NCI-H1436 treated with DMSO at 0.1 percent for 48 hours (cell line): ENCODE measurements at places on chromosomes 12 and 14.

DNA sequence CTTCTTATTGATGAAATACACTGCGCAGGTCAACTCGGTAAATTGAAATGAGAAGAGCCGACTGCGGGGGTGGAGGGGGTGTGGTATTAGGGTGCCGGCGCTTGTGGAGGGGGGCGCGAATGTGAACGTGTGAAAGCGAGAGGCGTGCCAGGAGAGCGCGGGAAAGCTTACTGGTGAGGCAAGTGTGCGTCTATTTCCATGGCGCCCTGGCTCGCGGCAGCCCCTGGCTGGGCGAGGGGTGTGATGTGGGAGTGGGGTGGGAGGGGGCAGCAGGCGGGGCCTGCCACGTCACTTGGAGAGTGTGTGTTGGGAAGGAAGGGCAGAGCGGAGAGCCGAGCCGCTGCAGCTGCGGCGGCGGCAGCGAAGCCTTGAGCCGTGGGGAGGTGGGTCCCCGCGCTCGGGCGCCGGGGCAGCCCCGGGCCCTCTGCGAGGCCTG, 88.8 kb downstream of the GALNT8 start:
- DNase-seq = no peak

- DNase-seq = no peak
Measured at GRCh38 chr14:36505892-36506731, 13.9 kb downstream of the NKX2-1 start.

- no peak for DNase-seq
Measured at GRCh38 chr14:67232621-67233020, 8.6 kb upstream of the PALS1 start.

DNA sequence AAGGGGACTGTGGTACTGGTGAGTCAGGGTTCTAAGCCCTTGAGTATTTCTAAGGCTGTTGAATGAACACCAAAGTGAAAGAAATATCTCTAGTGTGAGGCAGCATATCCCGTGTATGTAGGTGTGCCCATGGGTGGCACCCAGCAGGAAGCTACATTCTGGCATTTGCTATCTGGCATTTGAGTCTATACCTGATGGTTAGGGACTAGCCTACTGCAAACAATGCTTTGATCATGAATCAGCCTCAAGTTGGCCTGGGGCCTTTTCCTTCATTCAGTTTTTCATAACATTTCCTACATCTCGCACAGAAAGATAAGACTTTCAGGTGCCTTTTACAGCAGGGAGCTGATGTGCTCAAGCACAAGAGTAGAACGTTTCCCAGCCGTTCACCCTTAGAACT, 85.7 kb upstream of the E2F7 start:
- no peak for DNase-seq

DNA sequence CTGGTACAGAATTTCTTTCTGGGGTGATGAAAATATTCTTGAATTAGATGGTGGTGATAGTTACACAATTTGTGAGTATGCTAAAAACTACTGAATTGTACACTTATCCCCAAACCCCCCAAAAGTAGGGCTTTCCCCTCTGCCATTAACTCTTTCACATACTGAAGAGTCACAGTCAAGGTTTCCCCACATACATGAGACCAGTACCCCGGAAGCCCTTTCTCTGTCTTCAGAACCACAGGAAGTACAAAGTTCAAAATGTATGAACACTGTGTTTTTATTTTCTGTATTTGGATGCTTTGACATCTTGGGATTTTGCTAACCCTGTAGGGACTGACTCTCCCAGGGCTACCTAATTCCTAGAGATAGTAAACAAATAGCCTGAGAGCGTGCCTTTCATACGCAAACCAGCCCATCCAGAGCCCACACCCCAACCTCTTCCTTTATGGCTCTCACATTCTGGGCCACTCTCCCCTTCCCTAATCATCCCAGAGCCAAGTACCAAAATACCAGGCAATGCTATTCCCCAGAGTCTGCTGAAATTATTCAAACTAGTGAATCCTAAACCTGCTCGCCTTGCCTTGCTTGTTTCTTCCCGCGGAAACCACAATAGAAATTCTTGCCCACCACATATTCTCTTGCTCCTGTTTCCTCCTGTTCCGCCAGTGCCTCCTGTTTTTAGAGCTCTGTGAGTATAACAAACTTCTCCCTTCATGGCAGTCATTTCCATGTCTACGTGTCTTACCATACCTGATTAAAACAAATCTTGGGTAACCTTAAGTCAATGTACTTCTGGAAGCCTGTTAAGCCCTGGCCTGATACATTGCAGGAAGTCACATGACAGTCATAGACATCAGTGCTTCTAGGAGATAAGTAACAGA, 524.8 kb downstream of the FUT8 start:
- DNase-seq = no peak

DNA sequence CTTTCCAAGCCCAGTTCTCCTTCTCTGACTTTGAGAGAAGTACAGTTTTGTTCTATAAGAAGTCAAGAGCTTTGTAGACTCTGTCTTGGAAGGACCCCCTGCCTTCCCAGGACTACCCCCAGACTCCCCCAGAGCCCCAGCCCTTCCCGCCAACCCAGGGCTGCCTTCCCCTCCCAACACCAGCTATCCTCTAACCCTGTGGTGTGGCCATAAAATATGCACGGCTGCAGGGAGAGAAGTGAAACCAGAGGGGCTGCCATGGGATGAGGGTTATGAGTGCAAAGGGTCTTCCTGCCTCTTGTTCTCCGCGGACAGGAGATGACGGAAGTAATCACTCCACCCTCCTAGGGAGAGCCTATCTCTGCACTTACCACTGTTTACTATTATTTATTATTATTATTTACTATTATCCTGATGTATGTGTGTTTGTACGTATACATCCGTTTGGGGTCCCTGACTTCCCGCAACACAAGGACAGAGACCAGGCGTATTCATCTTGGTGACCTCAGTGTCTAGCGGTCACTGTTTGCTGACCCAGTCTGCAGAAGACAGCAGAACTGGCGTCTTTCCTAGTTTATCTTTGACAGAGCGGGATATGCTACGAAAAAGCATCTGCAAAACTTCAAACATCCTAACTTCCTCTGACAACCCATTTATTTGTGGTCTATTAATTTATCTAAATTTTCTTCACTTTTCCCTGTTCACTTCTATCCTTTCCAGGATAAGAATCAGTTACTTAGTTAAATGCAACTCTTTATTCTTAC, 3.5 kb upstream of the SCNN1A start:
- DNase-seq = no peak

GRCh38 chr12:115932066-115932465, 345.4 kb downstream of the MED13L start:
- no peak for DNase-seq

- DNase-seq = no peak
Measured at GRCh38 chr14:64646103-64646502, 58.1 kb upstream of the PLEKHG3 start.

DNA sequence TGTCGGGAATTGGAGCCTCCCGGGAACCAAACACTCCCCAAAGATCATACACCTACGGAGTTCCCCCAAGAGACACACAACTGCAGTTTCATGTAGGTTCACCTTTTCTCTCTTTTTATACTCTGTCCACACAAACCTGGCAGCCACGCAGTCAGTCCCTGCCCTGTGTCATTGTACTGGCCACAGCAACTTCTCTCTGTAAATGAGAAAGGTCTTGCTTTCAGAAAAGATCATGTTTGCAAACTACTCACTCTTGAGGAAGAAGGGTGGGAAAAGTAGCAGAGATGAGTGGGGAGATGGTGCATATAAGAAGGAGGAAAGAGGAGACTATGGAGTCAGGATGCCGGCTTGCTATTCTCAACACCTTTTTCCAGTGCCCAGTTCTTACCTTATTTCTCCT, 10.4 kb downstream of the ANG start:
- no peak for DNase-seq

- DNase-seq = no peak
Measured at GRCh38 chr14:93510056-93510455, 79.3 kb downstream of the UNC79 start.

DNA sequence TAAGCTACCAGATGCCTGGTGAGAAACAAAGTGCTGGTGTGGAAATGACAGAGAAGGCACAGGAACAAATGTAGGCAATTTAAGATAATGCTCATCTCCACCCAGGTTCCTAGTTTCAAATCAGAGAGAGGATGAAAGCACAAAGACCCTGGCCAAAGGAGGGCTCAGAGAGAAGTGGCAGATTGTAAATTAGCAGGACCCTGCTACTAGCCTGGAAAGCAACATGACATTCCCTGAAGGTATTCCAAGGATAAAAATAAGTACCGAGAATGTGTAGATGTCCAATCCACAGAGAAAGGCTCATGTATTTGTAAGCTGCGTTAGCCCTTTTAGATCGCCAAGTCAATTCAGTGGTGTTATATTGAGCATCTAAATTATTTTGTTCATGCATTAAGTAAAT, 324.0 kb downstream of the TMEM117 start:
- no peak for DNase-seq

DNA sequence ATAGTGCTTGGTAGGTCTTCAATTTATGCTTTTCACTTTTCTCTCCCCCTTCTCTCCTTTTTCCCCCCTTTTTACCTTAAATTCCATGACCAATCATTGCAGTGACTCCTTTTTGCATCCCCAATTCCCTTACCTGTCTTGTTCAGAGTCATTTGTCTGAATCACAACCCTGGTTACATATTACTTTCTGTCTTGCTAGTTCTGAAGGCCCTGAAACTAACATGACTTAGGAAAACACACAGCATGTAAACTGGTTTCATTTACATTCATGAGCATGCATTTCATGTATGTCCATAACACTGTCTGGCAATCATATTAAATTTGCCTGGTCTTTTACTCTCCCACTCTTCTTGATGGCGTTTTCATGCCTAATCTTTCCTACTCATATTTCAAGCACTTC, 20.3 kb upstream of the FOXG1 start:
- no peak for DNase-seq
